ENCODE measurements at places on chromosomes 5 and 9. TPM values are rescaled to one million over a fixed set of nuclear protein-coding genes. Genes with fewer than 3 reads are reported as not detected.

DNA sequence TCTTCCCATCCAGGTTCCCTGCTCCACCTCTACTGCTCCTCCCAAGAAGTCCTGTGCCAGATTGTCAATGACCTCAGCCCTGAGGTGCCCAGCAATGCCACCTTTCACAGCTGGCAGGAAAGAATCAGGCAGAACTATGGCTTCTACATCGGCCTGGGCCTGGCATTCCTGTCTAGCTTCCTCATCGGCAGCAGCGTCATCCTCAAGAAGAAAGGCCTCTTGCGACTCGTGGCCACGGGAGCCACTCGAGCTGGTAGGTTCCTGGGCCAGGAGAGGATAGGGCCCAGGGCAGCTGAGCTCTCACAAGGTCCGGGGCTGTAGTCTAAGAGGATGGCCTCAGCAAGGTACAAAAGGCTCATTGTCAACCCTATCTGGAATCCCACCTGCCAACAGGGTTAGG is 3.1 kb downstream of the NIPAL4 start:
- no peak for DNase-seq

GRCh38 chr9:113131689-113132151 is 19.1 kb upstream of the SLC31A2 start:
- peak; percentile 32 for DNase-seq

DENND4C gene
- 70.0 TPM for total RNA-seq

DNA sequence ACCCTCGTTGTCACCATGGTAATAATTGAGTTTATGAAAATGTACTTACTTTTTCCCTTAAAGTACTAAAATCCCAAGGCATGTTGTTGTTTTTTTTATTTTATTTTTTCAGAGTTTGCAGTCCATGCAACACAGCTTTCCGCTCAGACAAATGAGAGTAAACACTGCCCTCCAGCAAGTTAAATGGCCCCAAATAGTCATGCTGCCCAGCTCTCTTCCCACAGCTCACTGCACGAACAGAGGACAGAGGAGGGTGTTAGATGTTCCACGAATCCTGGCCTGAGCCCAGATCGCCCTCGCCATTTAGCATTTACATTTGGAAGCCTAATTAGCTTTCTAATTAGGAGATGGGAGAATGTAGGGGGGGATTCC is 1.9 kb downstream of the NIM1K start:
- no peak for DNase-seq

CCNO gene
- 0.32 TPM for total RNA-seq

- no peak for DNase-seq
These were observed 118.2 kb downstream of the KLHL3 start for GRCh38 chr5:137617528-137618205.

PIK3R1 gene
- 73.8 TPM for total RNA-seq

NRG2 gene
- under 0.01 TPM for total RNA-seq

GRCh38 chr5:78905084-78905938 is 79.8 kb downstream of the ARSB start:
- DNase-seq: no peak

AK8 gene
- total RNA-seq: 0.32 TPM

GRCh38 chr5:32020946-32021345 is 153.2 kb downstream of the GOLPH3 start:
- DNase-seq: peak; percentile 60

GRCh38 chr9:126773004-126773607 is 31.7 kb upstream of the ZBTB43 start:
- DNase-seq: peak; percentile 22

GRCh38 chr5:171418982-171419687 is at the start of gene FGF18:
Gene FGF18 (plus strand): TSS chr5:171419647. CDS start chr5:171420200, 553 bp downstream.
- DNase-seq: peak; percentile 59

GRCh38 chr5:91477408-91477807 is 94.3 kb upstream of the ARRDC3 start:
- no peak for DNase-seq

PDZD2 gene
- 0.97 TPM for total RNA-seq

LECT2 gene
- not detected for total RNA-seq

PCDHA5 gene
- under 0.01 TPM for total RNA-seq

GRCh38 chr5:79845448-79846197 is 145.4 kb downstream of the MTX3 start:
- DNase-seq: peak; percentile 16

TSLP gene
- total RNA-seq: 0.43 TPM

GRCh38 chr5:140367256-140368013 is 7.4 kb downstream of the SLC4A9 start:
- no peak for DNase-seq

- DNase-seq: no peak
These were observed 72.3 kb downstream of the SLF1 start for GRCh38 chr5:94690778-94691177.

DNA sequence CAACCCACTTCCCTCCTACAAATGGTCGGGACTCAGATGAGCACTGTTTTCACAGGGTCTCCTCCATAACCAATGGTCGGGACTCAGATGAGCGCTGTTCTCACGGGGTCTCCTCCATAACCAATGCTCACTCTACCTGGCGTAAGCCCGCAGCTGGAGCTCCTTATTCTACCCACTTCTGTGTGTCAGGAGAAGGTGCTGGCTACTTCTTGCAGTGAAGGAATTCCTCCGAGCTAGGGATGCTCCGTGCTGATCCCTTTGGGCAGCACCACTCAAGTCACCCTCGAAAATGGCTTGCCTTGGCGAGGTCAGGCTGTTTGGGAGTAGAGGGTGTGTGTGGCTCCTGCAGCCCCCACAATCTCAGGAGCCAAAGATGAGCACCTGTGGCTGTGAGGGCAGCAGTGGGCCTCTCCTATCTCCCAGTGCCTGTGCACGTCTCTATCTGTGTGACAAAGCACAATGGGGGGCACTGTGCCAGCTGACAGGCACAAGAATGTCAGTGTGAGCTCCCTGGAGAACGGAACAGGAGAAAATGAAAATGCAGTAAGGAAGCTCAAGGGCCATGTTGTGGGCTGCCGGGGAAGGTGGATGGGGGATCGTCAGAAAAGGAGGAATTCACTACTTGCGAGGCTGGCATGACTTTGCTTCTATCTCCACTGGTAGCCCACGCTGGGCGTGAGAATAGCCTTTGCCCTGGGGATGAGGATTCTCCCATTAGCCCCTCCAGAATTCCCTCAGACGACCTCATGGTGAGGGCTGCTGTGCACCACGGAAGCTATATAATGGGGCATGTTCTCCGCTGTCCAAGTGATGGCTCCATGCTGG is 3.9 kb upstream of the BTNL9 start:
- DNase-seq: no peak

DNA sequence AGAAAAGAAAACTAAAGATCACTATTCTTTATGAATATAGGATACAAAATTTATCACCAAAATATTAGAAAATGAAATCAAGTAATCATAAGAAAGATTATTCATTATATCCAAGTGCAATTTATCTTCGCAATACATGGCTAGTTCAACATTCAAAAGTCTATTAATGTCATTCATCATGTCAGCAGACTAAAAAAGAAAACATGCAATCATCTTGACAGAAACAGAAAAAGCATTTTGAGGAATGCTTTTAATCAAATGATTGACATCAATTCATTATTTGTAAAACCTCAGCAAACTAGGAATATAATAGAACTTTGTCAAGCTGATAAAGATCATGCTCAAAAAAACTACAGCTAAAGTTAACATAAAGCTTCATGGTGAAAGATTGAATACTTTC is 40.7 kb downstream of the ATPSCKMT start:
- DNase-seq: no peak

DNA sequence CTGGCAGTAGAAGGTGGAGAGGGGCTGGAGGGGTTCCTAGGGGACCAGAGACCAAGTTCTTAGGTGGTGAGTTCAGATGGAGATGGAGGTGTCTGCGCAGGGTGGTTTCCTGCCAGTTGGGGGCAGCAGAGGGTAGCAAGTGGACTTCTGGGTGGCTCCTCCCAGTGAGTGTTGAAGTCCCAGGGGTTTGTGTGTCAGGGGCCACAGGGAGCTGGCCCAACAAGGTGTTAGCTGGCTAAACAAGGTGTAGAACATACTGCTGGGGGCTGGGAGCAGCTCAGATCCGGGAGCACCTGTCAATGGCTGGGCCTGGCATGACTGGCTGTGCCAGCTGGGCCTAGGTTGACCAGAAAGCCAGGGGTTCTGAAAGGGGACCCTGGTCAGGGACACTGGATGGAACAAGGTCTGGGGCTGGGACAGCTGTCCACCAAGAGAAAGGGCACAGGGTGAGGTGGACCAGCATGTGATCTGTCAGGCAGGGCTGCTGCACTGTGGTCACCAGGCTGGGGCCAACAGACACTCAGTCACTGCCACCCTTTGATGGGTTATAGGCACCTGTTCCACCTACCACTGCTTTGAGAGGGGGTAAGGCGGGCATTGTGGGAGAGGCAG is 35.6 kb downstream of the DAB2IP start:
- DNase-seq: peak; percentile 70

CCDC152 gene
- total RNA-seq: 0.97 TPM

- DNase-seq: no peak
These were observed 23.2 kb upstream of the PSAT1 start for GRCh38 chr9:78273761-78274160.

DNA sequence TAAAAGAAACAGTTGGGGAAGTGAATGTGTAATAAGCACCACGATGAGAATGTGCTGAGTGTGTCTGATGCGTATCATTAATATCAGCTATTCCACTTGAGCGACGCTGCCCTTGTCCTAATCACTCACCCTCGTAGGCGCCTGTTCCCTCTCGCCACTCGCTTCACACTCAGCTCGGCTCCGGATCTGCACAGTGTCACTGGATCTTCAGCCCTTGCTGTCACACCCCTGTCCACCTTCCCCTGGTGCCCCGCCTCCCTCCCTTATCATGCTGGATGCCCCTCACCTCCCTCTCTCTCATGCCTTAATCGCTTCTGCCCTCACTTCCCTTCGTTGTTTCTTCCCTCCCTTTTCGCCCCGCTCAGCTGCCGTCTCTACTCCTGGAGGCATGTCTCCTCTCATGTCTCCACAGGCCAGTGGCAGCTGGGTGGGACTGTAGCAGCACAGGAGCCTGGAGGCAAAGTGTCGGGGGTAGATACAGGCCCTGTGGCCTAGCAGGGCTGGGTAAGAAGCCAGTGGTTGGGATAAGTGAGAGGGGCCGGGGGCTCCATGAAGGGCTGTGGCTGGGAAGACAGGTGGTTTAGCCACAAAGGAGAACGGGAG is 43.5 kb downstream of the ANKDD1B start:
- no peak for DNase-seq

DNA sequence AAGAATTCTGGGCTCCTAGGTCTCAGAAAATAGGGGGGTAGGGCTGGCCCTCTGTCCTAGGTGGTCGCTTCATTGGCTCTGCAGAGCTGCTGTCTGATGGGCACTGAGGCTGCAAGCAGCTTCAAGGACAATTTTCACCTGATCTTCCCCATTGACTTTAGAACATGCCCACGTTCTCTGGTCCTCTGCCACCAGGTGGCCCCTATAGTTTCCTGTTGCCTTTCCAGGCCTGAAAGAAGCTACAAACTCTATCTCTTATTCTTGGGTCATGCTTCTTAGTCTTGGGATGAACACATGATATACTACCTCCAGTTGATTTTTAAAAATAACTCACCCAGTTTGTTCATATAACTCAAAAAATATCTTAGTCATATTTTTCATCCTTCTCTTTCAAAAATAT is 26.3 kb downstream of the SPZ1 start:
- DNase-seq: peak; percentile 38

SLC36A3 gene
- total RNA-seq: not detected

- DNase-seq: no peak
These were observed 18.5 kb downstream of the JADE2 start for GRCh38 chr5:134543820-134544614.

- peak; percentile 54 for DNase-seq
These were observed 764 bp downstream of the CAMLG start for GRCh38 chr5:134738963-134739661.

CDKN2B-AS1 gene
- total RNA-seq: 9.5 TPM

DNA sequence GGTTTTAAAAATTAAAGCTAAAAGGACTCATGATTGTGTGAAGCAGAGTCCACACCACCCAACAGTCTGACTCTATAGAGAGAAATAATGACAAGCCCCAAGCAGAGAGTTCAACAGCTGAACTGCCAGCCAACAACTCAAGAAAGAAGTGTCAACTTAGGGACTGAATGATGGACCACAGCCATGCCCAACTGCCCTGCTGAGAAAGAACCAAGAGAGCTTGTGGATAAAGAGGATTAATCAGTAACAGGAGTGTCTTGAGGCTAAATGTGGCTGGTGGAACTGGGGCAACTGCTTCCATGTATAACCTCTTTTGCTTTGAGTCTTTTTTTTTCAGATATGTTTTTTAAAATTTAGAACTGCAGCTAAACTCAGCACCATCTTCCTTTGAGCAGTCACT is 109.3 kb downstream of the HSD17B3 start:
- DNase-seq: no peak

DMRT2 gene
- total RNA-seq: not detected

DNA sequence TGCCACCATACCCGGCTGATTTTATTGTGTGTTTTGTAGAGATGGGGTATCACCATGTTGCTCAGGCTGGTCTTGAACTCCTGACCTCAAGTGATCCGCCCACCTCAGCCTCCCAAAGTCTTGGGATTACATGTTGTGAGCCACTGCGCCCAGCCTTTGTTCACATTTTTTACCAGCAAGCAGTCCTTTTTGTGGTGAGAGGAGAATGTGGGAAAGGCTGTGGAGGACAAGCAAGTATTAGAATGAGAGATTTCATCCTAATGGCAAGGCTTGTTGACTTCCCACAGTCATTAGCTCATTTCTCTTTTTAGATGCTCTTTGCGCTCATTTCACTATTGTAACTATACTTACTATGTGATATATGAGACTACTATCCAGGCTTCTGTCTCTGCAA is 6.1 kb downstream of the IL31RA start:
- no peak for DNase-seq

OR1Q1 gene
- not detected for total RNA-seq

GRCh38 chr9:123360161-123361085 is 4.4 kb downstream of the CRB2 start:
- DNase-seq: peak; percentile 87

CTXN3 gene
- not detected for total RNA-seq

- peak; percentile 92 for DNase-seq
These were observed 2.6 kb downstream of the OLFML2A start for GRCh38 chr9:124779368-124780059.

- DNase-seq: peak; percentile 82
These were observed 91.9 kb downstream of the MARCHF3 start for GRCh38 chr5:126938466-126938865.

Data from fibroblast of villous mesenchyme (primary cell).